ENCODE measurements at places on chromosomes 4 and X.

DNA sequence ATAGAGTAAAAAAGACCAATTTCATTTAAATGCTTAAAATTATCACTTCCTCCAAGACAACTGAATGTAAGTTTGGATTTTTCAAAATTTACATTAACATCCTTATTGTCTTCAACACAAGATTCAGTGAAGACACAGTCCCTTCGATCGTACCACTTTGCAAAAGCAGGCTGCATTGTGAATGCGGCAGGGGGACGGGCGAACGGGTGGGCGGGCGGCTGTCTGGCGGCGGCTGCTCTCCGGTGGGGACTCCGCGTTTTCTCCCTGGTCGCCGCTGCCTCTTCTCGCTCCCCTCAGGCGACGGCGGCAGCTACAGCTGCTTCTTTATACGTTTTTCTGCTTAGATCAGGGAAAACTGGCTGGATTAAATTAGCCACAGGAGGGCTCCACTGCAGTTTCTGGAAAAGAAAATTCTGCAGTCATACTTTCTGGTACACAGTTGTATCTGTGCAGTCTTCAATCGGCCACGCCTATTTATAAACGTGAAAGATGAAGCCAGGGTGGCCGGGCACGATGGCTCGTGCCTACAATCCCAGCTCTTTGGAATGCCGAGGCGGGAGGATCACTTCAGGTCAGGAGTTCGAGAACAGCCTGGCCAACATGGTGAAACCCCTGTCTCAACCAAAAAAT lies 33.9 kb upstream of the HPF1 start:
- no peak for DNase-seq

DNA sequence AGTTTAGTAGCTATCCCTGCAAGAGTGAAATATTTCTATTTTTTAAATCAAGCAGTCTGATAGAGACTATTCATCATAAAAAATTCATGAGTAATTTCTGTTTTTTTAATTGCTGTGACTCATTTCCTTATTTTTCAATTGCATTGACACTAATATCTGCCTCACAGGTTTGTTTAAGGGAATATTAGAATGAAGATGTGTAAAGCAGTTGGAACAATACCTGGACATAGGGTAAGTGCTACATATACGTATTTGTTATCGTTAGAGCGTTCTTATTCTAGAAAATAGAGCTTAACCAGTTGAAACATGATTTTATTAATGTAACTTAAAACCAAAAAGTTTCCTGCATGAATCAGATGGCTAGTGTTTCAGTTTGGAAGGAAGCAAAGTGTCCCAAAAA lies 2211.3 kb downstream of the PCDH7 start:
- no peak for DNase-seq

DNA sequence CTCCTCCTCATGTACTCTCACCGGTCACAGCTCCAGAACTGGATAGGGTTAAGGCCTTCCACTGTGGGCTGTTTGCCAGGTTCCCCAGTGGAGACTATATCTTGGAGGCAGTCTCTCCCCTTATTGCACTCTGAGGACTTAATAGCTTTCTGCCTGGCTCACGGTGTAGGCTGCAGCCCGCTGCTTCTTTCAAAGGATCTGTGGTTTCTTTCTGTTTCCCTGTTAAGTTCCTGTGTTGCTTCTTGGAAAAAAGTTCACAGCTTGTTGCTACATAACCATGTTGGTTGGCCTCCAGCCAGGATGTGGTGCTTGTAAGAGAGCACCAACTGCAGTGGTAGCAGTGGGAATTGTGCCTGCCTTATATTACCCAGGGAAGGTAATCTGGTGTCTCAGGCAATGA lies 24.9 kb upstream of the ZDHHC15 start:
- no peak for DNase-seq

- no peak for DNase-seq
Observed at GRCh38 chrX:108134724-108135123, 43.1 kb downstream of the ATG4A start.

DNA sequence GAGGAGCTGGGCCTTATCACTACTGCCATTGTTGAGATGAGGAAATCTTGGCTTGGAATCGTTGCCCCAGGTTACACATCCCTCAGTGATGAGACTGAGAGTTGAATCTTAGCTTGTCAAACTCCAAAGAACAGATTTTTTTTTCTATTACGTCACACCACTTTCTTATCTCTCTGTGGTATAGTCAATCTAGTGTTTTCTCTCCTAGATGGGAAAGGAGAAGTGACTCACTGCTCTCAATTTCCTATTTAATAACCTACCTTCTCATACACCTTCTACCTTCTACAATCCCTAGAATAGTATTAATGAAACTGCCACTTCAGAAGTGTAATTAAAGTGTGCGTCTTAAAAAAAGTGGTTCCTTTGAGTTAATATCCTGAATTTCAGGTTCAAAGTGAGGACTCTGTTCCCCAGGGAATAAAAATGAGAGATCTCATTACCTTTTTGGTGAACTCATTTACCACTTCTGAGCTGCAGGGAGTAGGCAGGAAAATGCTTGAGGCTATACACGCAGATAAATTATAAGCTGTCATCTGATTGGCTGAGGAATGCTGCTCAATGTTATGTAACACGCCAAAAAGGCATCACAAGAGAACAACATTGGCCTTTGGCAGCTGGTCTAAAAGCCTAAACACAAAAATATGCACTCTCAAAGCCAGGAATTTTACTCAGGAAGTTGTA lies 59.3 kb downstream of the MAD2L1 start:
- DNase-seq = no peak
